ENCODE measurements at places on chromosomes 3 and 15. TPM values are rescaled to one million over a fixed set of nuclear protein-coding genes. Genes with fewer than 3 reads are reported as not detected.

DNA sequence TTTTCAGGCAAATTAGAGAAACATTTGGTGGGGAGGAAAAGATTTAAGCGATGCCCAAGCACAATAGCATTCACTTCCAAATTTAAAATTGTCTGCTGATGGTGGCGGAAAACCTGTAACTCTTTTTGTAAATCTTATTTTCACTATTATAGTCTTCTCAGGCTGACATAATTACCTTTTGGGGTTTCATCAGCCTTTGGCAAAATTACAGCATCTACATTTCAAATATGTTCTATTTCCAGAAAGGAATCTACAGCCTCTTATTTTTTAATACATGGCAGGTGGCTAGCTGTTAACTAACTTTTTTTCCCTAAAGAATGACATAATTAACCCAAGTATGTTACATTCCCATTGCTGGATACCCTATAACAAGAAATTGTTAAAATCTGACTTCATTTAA is 391.5 kb upstream of the CCDC54 start:
- H3K27me3 ChIP-seq, result no peaks in the 10 kb centered on the region
- H3K4me3 ChIP-seq, result no peak overlapping the region

Gene SMCO1
- total RNA-seq, result not detected

- no peaks in the 10 kb centered on the region for H3K36me3 ChIP-seq
- no peaks in the 10 kb centered on the region for H3K27me3 ChIP-seq
- DNase-seq, result no peak
- peak overlapping the region; percentile 87 for H3K27ac ChIP-seq
- peaks cover 77% of the 10 kb centered on the region for H3K4me1 ChIP-seq
- H3K4me3 ChIP-seq, result peak overlapping the region; percentile 43
Measured at GRCh38 chr3:54877730-54878129, 50.1 kb downstream of the LRTM1 start.

- DNase-seq, result peak; percentile 68
- H3K4me1 ChIP-seq, result peaks cover 56% of the 10 kb centered on the region
- H3K27ac ChIP-seq, result peak overlapping the region; percentile 4
- peak overlapping the region; percentile 0 for H3K4me3 ChIP-seq
- no peaks in the 10 kb centered on the region for H3K27me3 ChIP-seq
Measured at GRCh38 chr3:177934001-177934891, 602.0 kb upstream of the KCNMB2 start.

DNA sequence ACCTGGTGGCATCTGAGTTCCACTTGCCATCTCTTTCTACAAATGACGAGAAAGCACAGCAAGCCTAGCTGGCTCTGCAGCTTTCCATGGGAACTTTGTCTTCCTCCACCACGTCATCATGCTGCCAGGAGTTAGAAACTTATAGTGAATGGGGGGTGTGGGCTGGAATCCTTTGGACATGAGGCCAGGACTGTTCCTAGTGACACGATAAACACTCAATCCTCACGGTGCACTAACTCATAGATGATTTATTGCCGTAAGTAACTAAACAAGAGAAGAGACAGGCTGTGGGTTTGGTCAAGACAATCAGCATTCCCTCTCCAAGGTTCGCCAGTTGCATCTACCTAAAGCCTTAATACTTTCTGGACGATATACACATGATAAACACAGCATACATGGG is 50.6 kb downstream of the OXNAD1 start:
- 0 out of 2 replicates have a peak overlapping the region, but pooled peaks have one; percentile 20 for H3K27ac ChIP-seq
- peaks cover 26% of the 10 kb centered on the region for H3K36me3 ChIP-seq
- no peak for DNase-seq
- H3K4me1 ChIP-seq, result no peaks in the 10 kb centered on the region
- H3K27me3 ChIP-seq, result no peaks in the 10 kb centered on the region
